ENCODE measurements at places on chromosomes 12 and 14.

DNA sequence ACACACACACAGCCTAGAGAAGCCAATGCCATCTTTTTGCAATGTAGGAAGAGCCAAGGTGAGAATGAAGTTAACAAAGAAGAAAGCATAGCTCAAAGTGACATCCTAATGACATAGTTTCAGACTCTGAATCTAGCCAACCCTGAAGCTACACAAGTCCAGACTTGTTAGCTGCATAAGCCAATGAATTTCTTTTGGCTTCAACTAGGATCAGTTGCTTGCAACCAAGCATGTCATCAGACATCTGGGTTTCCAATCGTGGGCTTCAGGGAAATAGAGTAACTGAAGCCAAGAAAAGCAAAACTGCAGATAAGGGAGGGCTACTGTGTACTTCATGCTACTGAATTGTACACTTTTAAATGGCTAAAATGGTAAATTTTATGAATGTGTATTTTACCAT lies 4.4 kb upstream of the GPHN start:
- no peak for DNase-seq

- DNase-seq: peak; percentile 33
These were observed 6.0 kb downstream of the TMCC3 start for GRCh38 chr12:94644141-94644979.

DNA sequence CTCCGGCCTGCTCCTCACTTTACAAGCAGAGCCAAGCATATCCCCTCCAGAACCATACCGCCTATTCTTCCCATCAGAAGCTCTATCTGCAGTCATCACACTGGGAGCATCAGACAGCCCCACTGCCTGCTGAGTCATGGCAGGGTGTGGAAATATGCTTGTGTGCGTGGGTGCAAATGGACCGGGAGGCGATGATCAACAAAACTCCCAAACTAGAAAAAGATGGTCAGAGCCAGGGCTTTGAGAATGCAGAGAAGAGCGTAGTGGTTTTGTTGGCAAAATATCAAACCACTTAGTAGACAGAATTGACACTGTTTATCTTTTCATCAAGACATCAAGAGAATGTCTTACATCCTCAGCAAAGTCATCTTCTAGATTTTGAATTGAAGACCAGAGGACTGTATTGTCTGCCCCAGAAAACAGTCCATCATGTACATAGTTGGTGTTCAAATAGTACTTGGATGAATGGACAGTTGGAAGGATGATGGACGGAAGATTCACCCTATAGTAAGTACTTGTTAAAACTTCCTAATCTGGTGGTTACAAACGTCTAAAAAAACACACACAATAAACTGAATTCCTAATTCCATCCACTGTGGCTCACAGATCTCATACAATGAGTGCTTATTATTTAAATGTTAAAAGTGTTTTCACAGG lies 54.9 kb downstream of the VWF start:
- DNase-seq: no peak

GRCh38 chr12:112018571-112019237 lies 5.5 kb downstream of the ERP29 start:
- no peak for DNase-seq

DNA sequence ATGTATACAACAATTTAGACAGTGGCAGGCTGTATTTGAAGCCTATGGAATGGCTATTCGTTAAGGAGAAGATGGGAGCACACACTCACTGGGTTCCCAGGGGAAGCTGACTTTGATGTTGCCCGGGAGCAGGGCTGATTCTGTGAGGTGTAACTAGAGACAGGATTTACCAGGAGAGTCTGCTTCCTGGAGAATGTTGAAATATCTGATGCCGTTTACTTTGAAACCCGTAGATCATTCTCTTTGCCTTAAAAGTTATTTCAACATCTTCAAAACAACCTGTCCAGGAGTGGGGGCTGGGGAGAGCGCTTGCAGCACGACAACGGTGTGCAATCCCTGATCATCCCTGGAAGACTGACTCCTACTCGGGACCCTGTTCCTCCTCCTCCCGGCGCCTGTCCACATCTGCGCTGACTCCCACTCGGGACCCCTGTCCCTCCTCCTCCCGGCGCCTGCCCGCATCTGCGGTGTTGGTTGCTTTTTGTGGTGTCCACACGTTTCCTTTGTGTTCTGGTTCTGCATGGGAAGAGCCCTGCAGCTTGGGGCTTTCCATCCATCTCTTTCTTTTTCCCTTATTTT lies 72.6 kb downstream of the AACS start:
- DNase-seq: no peak
